Left hindlimb (tissue), 1 donor: ENCODE measurements at places on chromosomes 11 and 22.

- no peak for DNase-seq
Measured at GRCh38 chr11:32131321-32131720, 40.4 kb downstream of the RCN1 start.

- DNase-seq = no peak
Measured at GRCh38 chr11:69178819-69179482, 23.2 kb downstream of the SMIM38 start.

DNA sequence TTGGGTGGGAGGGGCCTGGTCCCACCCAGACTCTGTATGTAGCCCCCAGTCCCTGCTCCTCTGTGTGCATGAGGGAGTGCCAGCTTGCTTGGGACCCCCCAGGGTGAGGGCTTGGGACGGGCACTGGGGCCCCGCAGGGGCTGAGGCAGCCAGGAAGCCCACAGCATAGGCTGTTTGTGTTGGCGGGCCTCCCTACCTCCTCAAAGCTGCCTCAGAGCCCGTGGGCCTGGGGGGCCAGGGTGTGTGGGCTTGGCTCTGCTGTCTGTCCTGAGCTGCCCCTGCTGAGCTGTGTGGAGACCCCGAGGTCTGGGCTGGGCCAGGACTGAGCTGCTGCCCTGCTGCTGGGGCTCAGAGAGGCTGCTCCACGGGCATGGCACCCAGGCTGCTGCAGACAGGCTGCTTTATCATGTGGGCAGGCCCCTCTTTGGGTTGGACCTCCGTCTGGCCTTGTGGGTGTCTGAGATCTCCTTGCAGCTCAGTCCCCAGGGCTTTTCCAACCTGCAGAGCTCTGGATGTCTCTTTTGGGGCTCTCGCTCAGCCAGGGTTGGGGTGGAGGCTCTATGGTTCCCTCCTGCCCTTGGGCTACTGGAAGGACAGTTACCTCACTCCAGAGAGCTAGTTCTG is 3.3 kb downstream of the TSPAN4 start:
- peak; percentile 80 for DNase-seq

DNA sequence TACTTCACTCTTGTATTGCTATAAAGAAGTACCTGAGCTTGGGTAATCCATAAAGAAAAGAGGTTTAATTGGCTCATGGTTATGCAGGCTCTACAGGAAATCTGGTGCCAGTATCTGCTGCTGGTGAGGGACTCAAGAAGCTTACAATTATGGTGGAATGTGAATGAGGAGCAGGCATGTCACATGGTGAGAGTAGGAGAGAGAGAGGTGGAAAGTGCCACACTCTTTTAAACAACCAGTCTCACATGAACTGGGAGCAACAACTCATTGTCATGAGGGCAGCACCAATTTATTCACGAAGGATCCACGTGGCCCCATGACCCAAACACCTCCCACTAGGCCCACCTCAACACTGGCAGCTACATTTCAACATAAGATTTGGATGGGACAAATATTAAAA is 24.6 kb upstream of the IGLL5 start:
- DNase-seq = no peak

DNA sequence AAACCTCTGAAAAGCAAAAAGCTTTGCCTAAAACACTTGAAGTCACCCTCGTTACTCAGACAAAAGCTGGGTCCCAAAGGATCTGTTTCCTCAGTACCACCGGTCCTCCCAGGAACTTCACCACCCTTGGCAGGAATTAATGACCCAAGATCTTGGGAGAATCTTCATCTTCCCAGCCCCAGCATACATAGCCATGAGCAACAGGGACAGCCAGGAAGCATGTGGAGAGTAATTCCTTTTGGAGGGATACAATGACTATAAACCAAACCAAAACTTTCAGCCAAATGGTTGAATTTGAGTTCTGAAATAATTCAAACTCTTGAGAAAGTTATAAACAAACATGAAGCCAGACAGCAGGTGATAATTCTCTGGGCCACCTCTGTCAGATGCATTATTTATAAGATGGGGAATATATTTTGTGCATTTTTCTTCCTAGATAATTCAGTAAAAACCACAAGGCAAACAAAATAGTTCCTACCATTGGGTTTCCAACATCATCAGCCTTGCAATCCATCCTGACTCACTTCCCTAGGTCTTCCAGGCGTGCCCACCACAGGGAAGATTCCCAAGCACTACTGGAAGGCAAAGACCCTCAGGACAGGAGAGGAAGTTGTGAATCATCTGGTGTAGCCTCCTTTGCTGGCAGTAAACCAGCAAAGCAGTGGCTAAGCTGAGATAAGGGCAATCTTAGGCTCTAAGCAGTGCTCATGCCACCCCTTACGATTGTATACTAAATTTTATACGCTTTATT is 71.7 kb upstream of the DRD2 start:
- no peak for DNase-seq

DNA sequence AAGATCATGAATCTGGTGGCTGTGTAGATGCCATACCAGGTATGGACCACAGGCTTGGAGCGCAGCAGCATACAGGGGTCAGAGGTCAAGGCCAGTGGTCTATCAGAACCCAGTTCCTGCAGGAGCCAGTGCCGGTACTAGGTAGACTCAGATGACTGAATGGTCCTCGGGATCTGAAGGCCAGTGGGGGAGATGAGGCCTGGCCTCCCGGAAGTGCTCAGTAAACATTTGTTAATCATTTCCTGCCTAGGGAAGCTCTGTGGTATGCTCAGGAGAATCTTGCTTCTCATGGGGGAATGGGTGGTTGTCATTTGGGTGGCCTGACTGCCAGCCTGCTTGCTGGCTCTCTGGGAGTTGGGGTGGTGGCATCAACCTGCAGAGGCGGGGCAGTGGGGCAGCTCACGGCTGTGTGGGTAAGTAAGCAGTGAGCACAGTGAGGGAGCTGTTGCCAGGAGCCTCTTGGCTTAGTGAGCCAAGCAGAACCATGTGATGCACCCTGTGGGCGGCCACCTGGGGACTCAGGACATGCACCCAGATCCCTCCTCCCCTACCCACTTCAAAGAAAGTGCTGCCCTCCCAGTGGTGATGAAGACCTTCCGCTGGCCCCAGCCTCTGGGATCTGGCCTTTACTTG is 33.0 kb downstream of the PTPRJ start:
- no peak for DNase-seq

- DNase-seq = no peak
Measured at GRCh38 chr11:5317292-5317691, 6.8 kb downstream of the OR51B2 start.

DNA sequence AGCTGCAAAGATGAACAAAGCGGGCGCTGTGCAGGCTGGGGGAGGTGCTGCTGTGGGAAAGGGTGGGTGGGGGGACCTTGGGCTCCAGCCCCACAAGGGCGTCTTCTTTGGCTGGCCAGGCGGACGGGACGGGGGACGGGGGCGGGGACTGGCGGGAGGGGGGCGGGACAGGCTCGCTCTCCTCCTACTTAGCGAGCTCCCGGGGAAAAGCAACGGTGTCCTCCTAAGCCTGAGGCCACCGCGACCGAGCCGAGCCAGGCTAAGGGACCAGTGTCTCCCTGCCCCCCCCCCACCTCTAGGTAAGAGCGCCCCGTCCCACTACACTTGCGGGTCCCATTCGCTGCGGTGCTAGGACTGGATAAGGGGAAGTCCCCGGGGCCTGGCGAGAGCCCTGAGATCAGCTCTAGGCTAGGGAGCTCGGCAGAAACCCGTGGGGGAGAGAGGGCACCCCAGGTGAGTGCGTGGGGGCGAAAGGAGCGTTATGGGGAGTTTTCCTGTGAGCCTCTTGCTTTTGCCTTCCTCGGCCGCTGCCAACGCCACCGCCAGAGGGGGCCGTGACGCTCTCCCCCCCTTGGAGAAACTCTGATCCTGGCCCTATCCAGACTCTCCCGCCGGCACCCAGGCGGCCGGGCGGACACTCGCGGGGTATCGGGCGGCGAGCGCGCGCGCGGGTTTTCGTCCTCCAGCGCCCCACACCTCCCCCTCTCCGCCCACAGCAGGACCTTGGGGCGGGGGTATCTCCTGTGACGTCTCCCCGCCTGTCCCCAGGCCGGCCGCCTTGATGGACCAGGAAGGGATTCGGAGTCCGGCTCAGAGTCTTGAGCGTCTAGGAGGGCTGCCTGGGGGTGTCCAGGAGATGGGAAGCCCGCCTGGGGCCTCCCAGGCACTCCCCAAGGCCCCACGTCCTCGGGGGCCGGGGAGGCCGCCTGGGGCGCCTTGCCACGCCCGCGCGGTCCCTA is at the start of gene PHLDB1:
TSS of gene PHLDB1 (plus strand) at position 215 of the 959 bp plus-strand sequence. CDS start 6,222 bp downstream, outside the sequence.
- DNase-seq = peak; percentile 89
